ENCODE measurements at places on chromosomes 11 and 22.

DNA sequence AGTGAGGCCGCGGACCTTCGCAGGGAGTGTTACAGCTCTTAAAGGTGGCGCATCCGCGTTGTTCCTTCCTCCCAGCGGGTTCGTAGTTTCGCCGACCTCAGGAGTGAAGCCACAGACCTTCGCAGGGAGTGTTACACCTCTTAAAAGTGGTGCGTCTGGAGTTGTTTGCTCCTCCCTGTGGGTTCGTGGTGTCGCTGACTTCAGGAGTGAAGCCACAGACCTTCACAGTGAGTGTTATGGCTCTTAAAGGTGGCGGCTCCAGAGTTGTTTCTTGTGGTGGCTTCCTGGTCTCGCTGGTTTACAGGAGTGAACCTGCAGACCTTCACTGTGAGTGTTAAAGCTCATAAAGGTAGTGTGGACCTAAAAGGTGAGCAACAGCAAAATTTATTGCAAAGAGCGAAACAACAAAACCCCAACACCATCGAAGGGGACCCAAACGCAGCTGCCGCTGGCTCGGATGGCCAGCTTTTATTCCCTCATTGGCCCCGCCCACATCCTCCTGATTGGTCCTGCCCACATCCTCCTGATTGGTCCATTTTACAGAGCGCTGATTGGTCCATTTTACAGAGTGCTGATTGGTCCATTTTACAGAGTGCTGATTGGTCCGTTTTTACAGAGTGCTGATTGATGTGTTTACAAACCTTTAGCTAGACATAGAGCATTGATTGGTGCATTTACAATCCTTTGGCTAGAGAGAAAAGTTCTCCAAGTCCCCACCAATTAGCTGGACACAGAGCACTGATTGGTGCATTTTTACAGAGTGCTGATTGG is 1.2 kb upstream of the TMEM45B start:
- no peak for DNase-seq

DNA sequence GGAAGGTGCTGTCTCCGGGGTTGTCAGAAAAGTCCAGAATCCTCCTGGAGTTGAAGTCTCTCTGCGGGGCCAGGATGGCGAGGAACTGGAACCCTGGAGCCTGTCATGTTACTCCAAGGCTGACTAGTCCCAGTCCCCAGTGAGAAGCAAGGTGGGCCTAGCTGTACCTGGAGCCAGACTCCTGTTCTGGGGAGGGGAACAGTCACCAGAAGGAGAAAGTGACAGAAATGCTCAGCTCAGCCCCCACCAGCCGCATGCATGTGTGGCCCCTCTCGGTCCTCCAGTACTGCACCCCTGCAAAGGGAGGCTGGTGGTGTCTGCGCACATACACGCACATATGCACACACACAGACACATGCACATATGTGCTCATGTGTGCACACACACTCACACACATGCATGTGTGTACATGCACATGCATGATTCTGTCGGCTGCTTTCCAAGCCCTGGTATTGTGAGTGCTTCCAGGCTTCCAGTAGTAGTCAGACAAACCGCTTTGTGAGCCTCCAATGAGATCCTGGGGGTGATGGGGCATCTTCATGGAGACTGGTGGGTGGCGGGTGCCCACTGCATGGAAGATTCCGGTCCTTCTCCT is 54.3 kb downstream of the RTL6 start:
- DNase-seq: no peak

GRCh38 chr11:66705587-66706335 is 23.3 kb downstream of the SPTBN2 start:
- DNase-seq: no peak

- no peak for DNase-seq
These were observed 662.6 kb downstream of the NTM start for GRCh38 chr11:132033051-132033450.

DNA sequence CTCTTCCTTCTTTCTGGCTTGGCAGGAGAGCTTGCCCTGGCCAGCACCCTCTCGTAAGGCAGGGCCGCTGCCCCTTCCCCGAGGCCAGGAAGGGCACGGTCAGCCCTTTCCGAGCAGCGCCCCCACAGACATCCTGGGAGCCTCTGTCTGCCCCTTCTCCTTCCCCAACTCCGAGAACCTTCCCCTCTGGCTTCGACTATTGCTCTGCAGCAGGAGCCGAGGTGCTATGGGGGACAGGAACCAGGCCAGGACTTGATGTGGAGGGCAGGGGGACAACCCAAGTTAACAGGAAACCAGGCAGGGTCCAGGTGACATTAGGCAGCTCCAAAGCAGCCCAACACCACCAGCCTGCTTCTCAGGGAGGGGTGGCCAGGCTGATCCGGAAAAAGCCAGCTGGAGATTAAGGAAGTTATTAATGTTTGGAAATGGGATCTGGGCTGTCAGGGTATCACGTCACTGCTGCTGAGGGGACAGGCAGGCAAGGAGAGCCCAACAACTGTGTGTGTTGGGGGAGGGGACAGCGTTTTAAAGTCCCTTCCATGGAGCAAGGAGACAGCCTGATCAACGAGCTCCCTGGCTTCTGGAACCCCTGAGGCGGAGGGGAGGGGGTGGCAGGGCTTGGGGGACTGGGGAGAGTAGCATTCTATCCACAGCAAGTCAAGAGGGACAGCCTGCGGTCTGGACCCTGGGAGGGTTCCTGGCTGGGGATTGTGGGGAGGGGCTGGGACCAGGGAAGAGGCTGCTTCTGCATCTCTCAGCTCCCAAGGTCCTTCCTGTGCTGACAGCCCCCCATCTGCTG is 27.3 kb downstream of the SYT7 start:
- no peak for DNase-seq

- no peak for DNase-seq
These were observed 611.3 kb downstream of the TBC1D22A start for GRCh38 chr22:47373648-47374272.

DNA sequence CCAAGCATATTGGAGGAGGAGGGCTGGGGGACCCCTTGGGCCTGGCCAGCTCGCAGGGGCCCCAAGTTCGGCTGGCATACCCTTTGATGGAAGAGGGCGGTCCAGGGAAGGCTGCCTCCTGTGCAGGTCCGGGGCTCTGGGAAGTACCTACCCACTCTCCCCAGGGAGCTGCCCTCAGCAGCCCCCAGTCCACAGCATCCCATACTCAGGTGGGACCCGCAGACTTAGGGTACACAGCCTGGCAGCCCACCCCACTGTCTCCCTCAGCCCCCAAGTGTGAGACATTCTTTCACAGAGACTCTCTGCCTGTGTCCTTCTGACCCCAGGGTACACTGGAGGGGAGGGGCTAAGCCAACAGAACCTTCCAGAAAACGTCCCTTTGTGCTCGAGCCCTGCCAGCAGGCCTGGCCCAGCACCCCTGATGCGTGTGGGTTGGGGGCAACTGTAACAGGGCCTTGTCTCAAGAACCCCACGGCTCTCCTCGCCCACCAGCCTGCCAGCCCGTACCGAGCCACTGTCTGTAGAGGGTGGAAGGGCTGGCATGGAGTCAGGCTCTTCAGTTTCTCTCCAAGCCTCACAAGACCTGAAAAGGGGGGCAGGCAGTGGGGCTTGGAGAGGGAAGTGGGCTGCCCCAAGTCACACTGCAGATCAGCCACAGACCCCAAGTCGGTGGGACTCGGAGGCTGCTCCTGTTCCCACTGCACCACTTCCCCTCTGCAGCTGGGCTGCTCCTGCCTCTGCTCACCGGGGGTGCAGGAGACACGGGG is 7.0 kb upstream of the TNFRSF13C start:
- no peak for DNase-seq

DNA sequence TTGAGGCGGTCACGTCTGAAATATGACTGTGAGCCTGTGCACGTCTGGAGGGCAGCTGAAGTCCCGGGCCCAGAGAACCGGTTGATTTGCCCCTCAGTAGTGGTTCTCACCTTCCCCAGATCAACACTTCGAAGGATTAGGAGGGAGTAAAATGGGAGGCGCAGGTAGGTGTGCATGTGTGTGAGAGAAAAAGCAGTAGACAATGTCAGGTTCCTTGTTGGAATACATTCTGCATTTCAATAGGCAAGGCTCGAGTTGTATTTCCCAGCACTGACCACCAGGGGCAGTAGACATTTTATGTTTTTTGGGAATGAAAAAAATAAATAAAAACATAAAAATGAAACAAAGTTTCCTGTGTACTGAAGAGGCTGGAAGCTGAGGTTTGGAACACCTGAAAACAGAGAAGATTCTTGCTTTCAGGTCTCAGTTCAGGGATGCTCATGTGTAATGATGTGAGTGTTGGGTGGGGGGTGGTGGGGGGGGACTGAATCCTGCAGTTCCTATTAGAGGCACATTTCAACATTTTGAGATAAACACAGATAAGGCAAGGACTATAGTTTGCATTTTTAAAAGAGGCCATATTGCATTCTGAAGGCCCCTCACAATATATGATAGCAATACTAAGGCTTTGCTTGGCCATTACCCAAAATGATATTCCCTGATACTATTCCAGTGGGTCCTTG is 333.9 kb downstream of the CADM1 start:
- no peak for DNase-seq

Measured in HS-27A (cell line).